ENCODE measurements at places on chromosomes 12 and 14. TPM values are rescaled to one million over a fixed set of nuclear protein-coding genes. Genes with fewer than 3 reads are reported as not detected.

Gene ADAM20
- 4.4 TPM for total RNA-seq

Gene NFATC4
- 58.1 TPM for total RNA-seq

DNA sequence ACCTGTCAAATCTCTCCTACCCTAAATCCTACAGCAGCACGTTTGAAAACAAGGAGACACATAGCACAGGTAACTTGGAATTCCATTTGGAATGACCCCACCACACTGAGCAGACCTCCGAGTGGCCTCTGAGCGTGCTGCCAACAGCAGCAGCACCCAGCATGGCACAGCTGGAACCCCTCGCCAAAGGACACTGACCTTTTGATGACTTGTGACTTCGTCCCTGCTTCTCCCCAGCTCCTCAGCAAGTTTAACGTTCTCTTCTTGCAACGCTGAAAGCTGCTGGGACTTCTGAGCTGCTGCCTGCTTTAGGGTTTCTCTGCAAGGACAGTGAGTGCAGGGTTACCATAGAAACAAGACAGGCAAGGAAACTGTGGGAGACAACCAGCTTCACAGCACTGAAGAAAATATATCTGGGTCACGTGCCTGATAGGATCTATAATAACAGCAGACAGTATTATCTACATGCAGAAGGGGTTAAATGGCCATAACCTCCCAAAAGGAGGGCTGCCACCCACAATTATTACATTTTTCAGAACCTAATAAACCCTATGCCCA lies 43.3 kb upstream of the VPS33A start:
- no peak for DNase-seq

DNA sequence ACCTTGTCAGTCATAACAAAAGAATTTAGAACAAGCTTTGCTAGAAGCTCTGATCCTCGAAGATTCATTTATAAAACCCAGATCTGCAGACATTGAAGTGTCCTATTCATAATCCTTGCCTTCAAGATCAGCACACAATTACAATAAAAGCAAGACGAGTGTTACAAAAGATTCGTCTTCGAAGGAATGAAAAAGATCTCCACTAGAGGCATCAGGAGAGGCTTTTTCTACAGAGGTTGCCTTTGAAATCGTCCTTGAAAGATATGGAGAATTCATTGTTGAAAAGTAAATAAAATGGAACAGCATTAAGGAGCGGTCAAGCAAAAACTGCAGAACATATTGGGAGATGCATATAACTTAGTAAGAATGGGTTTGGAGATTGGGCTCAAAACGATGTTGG lies 146.4 kb downstream of the BMP4 start:
- DNase-seq = no peak

GRCh38 chr14:33857650-33858049 lies 93.2 kb downstream of the EGLN3 start:
- DNase-seq = no peak

DNA sequence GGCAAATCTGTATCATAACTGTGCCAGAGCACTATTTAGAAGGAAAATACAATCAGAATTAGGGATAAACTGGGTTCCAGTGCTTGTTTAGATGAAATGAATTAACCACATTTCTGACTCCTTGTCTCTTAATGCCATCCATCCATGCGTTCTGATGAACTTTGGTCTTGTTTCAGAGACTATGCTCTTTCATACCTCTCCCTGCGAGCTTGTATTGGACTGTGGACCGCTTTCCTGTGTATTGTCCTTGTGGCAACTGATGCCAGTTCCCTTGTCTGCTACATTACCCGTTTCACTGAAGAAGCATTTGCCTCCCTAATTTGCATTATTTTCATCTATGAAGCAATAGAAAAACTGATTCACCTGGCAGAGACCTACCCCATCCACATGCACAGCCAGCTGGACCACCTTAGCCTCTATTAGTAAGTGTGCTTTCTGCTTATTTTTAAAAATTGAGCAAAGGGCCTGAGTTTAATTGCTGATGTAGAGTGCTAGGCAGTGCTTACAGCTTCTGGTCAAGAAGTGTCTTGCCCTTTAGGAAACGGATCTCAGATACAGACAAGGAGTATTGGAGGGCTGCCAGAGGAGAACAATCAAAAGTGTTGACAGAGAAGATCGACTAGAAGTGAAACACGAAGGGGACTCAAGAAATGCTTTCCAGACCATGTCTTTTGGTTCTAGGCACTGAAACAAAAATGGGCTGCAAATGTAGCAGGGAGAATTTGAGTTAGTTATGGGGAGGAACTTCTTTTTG lies 46.7 kb downstream of the SLC4A8 start:
- DNase-seq = no peak

- DNase-seq = no peak
Measured at GRCh38 chr12:70254225-70254624, 11.0 kb downstream of the CNOT2 start.

DNA sequence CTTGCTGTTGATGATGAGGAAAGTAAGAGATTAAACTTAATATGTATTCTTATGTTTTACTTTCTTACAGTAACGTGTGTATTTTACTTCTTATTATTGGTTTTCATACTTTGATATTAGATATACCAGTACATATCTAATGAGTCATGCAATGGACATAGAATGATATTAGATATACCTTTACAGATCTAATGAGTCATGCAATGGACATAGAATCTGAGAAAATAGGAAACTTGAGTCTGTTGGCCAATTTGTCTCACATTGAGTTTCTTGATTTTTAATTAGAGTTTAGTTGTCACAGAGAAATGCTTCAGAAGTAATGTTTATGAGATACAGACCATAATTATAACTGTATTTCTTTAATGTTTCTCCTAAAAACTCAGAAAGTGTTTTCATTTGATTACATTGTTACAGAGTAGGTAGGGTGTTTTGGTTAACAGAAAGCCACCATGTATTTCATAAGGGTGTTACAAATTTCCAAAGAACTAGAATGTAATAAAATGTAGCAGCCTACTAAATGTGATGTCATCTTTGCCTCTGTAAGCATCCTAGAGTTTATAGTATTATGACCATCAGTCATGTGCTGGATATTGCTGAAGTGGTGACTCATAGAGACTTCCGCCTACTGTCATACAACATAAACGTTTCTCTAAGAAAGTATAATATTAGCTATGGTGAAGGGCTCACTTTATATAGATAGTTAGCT lies 3.0 kb downstream of the GAS2L3 start:
- no peak for DNase-seq

DNA sequence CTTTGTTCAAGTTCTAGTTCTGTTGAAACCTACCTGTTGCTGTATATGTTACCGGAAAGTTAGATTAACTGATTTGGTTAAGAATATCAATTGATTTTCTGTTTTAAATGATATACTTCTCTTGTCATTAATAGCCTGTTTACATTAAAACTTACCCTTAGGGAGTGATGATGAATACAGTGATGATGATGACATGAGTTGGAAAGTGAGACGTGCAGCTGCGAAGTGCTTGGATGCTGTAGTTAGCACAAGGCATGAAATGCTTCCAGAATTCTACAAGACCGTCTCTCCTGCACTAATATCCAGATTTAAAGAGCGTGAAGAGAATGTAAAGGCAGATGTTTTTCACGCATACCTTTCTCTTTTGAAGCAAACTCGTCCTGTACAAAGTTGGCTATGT lies 33.0 kb downstream of the CAND1 start:
- no peak for DNase-seq

GRCh38 chr14:73591690-73592449 lies at the start of gene ACOT4:
Gene ACOT4 (plus strand): TSS chr14:73591873. CDS start chr14:73591960, 87 bp downstream.
- DNase-seq = peak; percentile 58

Data from sigmoid colon (tissue), 7 donors.